ENCODE measurements at places on chromosomes 1 and 21.

DNA sequence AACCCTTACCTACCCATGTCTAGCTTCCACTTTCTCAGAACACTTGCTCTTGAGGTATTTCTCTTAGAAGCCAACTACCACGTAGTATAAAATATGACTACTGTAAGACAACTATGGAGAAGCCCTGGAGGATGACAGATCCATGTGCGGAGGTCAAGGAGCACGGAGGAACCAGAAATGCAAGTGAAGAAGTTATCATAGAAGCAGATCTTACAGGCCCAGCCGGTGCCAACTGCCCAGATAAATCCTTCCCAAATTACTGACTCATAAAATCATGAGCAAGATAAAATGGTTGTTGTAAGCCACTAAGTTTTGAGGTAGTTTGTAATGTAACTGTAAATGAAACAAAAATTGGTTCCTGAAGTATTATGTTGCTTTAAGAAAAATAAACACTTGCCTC is 12.6 kb downstream of the GTF2B start:
- no peak for DNase-seq

GRCh38 chr21:33157303-33157702 is 72.4 kb upstream of the IFNAR2 start:
- DNase-seq, result no peak

DNA sequence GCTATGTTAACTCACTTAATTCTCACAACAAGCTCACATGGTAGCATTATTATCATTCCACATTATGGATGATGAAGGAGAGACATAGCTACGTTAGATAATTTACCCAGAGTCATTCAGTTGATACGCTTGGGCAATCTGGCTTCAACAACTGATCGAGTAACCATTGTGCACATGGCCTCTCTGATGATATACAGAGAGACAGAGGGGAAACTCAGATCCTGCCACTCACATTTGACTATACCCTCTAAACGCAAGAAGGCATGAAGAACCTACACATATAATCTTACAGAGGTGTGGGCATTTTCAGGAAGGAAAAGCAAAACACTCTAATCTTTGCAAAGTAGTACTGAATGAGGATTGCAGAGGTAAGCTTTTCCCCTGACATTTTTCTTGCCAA is 360.1 kb downstream of the BARHL2 start:
- DNase-seq, result no peak

GRCh38 chr1:245133995-245134715 is 20.6 kb upstream of the KIF26B start:
- no peak for DNase-seq

- DNase-seq, result no peak
These were observed 80.5 kb downstream of the VCAM1 start for GRCh38 chr1:100799954-100800612.

DNA sequence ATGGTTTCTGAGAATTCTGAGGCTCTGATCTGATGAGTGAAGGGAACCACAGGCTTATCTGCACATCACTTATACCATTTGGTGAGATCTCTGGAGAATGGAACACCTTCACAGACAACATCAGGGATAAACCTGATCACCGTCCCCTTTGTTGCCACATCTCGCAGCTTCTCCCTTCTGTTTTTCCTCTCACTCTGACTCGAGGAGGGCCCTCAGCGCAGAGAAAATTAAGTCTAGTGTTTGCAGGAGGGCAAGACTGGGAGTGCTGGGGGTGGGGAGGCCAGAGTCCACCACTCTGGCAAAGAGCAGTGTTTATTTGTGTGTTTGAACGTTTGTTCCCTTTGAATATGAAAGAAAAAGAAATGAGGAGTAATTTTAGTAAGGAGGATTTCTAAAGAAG is 29.0 kb upstream of the BATF3 start:
- DNase-seq, result no peak

- no peak for DNase-seq
These were observed 217.4 kb downstream of the FGGY start for GRCh38 chr1:59514061-59514909.

GRCh38 chr21:22115746-22116145 is 1117.5 kb downstream of the NCAM2 start:
- no peak for DNase-seq

- DNase-seq, result no peak
These were observed 169.0 kb upstream of the AJAP1 start for GRCh38 chr1:4485398-4485797.

GRCh38 chr1:116874733-116875249 is 34.9 kb upstream of the PTGFRN start:
- no peak for DNase-seq

DNA sequence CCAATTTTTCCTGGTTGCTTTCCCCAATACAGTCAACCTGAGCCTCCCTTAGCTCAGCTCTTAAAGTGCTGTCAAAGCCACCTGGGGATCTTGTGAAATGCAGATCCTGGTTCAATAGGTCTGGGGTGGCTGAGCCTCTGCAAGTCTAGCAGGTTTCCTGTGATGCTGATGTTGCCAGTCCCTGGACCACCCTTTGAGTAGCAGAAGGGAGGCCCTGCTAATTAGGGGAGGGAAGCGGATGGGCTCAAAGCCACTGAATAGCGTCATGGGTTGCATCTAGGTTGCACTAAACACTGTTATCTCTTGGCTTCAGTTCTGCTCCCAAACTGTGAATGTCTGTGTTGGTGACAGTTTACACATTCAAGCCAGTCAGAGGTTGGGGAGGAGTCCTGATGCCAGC is 127.2 kb downstream of the KAZN start:
- DNase-seq, result no peak
